Progenitor cell of endocrine pancreas (in vitro differentiated cells): ENCODE measurements at places on chromosomes 3 and 15.
A peak's percentile ranks its signal among the peaks of the same experiment; 100 is the strongest.

- no peak for DNase-seq
Observed at GRCh38 chr3:159829056-159829455, 159.6 kb upstream of the IL12A start.

DNA sequence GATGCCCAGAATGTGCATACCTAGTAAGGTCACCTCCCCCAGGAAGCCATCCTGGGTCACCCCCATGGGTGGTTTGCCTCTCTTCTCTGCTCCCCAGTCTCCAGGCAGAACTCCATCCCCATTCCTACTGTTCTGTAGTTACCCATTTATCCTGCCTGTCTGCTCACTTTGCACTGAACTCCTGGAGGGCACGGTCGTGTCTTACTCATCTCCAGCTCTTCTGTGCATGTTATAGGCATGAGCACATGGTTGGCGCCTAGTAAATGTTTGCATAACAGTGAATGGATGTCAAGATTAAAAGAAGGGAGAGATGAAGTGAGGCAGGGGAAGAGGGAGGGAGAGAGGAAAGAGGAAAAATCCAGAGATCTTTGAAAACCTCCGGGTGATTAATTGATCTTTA is 208.4 kb upstream of the TRIM42 start:
- DNase-seq, result no peak

DNA sequence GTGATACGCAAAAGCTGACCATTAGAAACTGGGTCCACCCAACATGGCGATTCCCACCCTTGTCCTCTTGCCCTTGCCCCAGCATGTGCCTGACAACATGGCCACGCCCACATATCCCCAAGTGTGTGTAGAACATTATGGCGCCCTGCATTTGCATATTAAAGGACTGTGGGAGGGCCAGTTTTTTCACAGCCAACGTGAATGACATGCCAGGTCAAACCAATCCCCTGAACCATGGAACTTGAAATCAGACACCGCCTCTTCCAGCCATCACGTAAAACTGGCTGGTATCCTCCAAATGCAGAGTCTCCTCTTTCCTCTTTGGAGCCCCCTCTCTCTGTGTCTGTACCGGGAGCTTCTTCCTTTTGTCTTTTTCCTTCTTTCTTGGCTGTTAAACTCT is 156.7 kb upstream of the EPHA6 start:
- no peak for DNase-seq

GRCh38 chr15:36884518-36884875 is 215.9 kb downstream of the MEIS2 start:
- DNase-seq, result no peak

- DNase-seq, result no peak
Observed at GRCh38 chr3:23308986-23309625, 106.0 kb downstream of the UBE2E2 start.

DNA sequence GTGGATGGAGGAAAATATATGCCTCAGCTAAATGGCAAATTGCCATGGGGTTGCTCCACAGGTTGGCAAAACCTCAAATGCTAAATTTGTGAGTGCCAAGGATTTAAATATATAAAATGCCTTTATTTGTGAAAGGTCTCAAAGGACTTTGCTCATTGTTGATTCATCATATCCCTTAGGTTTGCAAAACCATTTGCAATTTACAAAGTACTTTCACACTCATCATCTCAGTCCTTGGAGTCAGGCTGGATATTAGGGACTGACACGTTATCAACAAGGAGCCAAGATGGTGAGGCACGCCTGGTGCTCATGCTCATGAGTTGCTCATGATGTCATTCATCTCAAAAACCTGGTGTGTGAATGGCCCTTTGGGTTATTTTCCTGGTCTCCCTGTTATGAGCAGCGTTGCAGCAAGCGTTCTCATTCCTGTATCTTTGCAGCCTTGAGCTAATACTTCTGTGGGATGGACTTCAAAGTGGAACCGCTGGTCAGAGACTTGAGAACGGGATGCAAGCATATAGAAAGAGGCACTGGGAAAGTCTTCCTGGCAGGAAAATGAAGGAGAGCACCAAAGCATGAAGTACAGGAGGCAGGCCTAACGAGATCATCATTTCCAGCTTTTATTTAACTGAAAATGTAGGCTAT is 66.0 kb downstream of the MYO1E start:
- no peak for DNase-seq

GRCh38 chr15:85031944-85032558 is 50.4 kb downstream of the PDE8A start:
- DNase-seq, result no peak

DNA sequence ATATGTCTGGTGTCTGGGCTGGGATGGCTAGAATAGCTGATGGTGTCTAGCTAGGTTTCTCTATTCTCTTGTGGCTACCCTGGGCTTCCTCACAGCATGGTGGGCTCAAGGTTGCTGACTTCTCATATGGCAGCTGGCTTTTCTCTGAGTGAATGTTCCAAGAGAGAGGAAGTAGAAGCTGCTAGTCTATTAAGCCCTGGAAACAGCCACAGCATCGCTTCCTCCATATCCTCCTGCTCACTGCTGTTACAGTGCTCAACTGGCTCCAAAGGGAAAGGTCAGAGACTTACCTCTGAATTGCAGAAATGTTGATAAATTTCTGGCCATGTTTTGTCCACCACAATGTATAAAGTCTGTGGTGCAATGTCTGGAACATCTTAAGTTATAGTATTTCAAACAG is 299.9 kb upstream of the ADAMTS9 start:
- no peak for DNase-seq

- DNase-seq, result no peak
Observed at GRCh38 chr3:49794431-49794830, 5.2 kb downstream of the CDHR4 start.

DNA sequence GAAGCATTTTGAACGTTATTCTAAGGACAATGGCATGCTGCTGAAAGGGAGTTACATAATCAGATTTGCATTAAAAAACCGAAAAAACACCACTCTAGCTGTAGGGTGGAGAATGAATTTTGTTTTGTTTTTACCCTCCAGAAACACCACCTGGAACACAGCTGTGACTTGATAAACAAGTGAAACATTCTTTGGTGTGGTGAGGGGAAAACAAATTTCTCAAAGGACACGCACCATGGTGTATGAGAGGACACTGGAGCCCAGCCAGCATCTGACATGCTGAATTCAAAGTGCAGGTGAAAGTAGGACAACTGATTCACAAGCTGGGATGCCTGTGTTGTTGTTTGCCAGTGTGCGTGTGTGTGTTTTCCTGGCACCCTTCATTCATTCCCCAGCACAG is 554.5 kb upstream of the TBL1XR1 start:
- DNase-seq, result no peak

DNA sequence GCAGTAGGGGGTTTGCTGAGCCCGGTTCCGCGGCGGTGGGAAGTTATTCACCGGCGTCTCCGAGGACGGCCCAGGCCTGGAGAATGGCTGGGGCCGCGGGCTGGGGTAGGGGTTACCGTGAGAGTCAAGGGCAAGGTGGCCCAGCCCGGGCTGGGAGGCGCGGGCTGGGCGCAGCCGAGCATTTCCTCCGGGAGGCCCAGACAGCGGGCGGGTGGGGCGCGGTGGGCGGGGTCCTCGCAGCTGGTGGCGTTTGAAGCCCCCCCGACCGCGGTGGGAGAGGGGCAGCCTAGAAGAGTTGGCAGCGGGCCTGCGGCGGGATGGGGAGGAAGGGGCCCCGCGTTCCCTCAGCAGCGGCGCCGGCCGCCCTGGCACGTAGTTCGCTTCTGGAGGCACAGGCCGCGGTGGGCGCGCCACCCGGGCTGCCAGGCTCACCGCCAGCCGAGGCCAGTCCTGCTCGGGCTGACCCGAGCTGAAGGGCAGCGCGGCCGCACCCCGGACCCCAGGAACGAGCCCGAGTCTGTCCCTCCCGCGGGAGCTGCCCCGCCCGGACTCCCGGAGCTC is 960 bp upstream of the KLF13 start:
- peak; percentile 35 for DNase-seq

DNA sequence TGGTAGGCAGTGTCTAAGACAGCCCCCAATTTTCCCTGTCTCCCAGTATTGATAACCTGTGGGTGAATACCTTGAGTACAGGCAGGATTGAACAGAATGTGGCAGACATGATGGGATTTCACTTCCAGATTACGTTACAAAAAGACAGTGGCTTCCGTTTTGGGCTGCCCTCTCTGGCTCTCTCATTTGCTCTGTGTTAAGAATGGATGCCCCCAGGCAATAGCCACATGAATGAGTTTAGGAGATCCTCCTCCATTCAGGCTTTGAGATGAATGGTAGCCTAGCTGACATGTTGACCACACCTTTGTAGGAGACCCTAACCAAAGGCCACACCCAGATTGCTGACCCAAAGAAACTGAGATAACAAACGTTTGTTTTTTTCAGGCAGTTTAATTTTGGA is 34.3 kb downstream of the UBXN7 start:
- DNase-seq, result no peak

DNA sequence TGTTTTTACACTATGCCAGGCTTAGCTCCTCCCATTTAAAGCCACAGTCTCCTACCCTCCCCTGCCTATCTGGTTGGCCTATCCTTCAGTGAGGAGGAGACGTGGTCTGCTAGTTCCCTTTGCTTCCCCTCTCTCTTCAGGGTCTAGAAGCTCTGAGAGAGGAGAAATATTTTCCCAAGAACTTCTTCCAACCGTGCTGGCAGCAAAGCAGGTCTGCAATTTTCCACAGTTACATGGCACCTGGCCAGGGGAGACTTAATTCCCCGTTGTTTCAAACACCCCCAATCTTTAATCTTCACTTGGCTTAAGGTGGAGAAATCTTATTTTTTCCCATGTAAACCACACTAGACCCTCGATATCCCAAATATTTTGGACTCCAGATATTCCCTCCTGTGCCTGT is 149.5 kb upstream of the MCTP2 start:
- no peak for DNase-seq

- DNase-seq, result no peak
Observed at GRCh38 chr3:169659096-169659819, 4.3 kb downstream of the MECOM start.

DNA sequence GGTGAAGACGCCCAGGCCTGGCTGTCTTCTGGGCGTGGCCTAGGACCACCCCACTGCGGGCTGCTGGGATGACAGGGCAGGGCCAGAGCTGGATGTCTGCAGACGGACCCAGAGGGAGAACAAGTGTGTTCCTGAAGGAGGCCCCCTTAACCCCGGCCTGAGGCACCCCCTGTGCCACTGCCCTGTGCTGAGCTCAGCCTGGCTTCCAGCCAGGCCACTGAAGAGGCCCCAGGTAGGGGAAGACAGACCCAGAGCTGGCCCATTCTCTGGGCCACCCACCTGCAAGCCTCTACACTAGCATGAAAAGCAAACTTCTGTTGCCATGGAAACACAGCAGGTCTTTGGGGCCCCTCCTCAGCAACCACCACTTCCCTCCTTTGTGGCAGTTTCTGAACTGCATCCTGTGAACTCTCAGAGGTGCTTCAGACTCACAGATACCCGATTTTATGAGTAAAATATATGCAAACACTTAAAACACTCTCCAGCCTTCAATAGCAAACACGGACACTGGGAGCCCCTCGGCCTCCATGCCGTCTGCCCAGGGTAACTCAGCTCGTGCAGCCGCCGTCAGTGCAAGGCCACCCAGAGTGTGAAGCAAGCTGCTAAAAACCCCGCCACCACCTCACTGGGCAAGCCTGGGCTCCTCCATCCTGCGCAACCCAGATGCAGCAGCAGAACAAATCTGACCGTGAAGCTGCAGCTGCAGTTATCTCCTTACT is 42.5 kb downstream of the CMTM6 start:
- DNase-seq, result no peak

- DNase-seq, result no peak
Observed at GRCh38 chr3:82196645-82197044, 435.2 kb upstream of the GBE1 start.

DNA sequence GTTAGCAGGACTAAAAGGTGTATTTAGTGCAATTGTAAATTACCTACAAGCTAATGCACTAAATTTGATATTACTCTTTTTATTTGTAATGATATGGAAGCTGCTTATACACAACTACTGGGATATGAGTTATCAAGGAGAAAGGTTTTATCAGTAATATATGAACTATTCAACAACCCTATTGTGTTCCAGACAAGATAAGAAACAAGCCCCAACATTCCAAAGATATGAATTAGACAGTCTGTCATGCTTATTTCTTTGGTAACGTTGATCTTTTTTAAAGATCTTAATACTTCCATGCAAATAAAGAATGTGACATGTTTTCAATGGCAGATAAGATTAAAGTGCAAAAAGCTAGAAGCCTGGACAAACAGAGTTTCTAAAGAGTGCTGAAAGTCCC is 314.0 kb upstream of the THBS1 start:
- no peak for DNase-seq

GRCh38 chr3:38657369-38657768 is 7.9 kb upstream of the SCN5A start:
- no peak for DNase-seq

DNA sequence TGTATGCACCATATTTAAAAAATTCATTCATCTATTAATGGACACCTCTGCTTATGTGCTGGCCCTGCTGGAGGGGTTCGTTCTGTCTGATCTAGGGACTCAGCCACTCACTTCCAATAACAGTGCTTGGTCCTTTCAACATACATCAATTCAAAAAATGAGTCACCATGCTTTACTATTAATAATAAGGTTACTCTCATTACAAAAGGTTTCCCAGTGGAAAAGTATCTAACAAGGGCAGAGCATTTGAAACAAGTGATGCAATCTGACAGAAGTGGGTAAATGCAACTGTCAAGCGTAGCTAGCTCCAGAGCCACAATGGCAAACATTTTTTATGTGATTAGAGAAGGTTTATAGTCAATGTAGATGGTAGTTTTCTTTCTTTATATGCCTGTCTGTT is 67.9 kb upstream of the TNIK start:
- no peak for DNase-seq

GRCh38 chr3:126931806-126932187 is 51.1 kb upstream of the PLXNA1 start:
- DNase-seq, result no peak

- DNase-seq, result no peak
Observed at GRCh38 chr3:118909763-118910162, 124.9 kb downstream of the IGSF11 start.

GRCh38 chr15:37125143-37125542 is 24.8 kb upstream of the MEIS2 start:
- DNase-seq, result no peak

- no peak for DNase-seq
Observed at GRCh38 chr15:52440946-52441345, 87.7 kb downstream of the MYO5A start.

- no peak for DNase-seq
Observed at GRCh38 chr15:62618432-62618831, 424.1 kb upstream of the TPM1 start.

DNA sequence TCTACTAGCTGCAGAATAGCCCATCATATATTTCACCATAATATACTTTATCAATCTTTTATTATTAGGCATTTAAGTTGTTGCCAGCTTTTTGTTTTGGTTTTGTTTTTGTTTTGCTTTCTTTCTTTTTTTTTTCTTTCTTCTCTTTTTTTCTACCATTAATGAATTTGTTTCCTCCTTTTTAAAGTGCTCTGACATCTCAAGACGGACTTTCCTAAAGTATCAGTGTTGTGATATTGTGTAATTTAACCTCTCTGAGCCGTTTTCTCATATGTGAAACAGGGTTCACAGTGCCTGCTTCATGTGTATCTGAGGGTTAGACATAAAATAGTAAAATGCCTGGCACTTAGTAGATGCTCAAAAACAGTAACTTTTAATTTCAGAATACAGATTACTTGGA is 109.5 kb upstream of the IL12A start:
- no peak for DNase-seq

GRCh38 chr15:59688423-59688781 is 718 bp downstream of the BNIP2 start:
- DNase-seq, result no peak

GRCh38 chr15:99763827-99764226 is 30.6 kb upstream of the LYSMD4 start:
- no peak for DNase-seq
